Thoracic aorta (tissue), 2 donors: ENCODE measurements at places on chromosomes 4 and X.

- no peak for DNase-seq
These were observed 20.6 kb downstream of the LYAR start for GRCh38 chr4:4269331-4269731.

DNA sequence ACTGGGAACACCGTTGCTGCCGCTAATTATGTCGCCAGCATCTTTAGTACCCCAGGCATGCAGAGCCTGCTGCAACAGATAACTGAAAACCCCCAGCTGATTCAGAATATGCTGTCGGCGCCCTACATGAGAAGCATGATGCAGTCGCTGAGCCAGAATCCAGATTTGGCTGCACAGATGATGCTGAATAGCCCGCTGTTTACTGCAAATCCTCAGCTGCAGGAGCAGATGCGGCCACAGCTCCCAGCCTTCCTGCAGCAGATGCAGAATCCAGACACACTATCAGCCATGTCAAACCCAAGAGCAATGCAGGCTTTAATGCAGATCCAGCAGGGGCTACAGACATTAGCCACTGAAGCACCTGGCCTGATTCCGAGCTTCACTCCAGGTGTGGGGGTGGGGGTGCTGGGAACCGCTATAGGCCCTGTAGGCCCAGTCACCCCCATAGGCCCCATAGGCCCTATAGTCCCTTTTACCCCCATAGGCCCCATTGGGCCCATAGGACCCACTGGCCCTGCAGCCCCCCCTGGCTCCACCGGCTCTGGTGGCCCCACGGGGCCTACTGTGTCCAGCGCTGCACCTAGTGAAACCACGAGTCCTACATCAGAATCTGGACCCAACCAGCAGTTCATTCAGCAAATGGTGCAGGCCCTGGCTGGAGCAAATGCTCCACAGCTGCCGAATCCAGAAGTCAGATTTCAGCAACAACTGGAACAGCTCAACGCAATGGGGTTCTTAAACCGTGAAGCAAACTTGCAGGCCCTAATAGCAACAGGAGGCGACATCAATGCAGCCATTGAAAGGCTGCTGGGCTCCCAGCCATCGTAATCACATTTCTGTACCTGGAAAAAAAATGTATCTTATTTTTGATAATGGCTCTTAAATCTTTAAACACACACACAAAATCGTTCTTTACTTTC, 1.8 kb downstream of the UBQLN2 start:
- no peak for DNase-seq

DNA sequence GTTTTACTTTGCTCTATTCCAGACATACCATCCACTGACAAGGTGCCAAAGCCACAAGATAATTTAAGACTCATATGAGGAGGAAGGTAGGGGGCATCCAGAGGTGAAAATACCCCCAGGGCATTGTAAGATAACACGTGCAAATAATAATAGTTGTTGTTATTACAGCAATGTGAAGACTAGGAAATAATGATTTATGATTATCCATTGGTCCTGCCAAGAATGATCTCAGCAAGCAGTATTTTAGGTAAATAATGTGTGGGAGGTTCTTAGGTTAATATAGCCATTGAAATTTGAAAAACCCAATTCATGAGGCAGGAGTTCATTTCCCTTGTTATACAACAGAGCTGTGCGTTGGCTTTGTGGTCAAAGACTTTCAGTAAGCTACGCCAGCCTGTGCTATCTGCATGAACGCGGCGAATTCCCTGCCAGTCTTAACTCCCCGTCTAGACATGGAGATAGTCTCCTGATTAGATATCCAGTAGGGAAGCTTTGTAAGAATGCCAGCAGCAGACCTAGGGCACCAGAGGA, 47.2 kb upstream of the MXRA5 start:
- DNase-seq = no peak

DNA sequence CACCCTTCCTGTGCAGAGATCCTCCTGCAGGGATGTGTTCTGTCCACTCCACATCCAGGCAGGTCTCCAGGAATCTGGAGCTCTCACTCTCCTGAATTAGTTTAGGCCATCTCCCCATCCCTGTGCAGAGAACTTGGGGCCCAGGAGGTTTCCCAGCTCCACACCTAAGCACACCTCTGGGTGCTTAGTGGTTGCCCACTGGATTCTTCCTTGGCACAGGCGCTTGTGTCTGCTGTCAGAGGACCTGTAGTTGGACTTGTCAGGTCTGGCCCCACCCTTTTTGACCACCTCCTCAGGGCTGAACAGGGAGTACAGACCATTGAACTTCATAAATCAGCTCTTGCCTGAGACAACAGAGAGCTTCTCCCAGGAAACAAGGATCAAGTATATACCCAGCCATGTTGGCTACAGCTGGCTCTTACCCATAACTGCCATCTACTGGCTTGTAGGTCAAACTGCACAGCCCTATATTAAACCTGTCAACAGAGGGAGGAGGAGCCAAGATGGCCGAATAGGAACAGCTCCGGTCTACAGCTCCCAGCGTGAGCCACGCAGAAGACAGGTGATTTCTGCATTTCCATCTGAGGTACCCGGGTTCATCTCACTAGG, 275.5 kb downstream of the PPARGC1A start:
- no peak for DNase-seq

GRCh38 chr4:185726931-185727330, 85.1 kb downstream of the SORBS2 start:
- DNase-seq = no peak

- DNase-seq = no peak
These were observed 49.9 kb downstream of the ELF4 start for GRCh38 chrX:130060122-130061069.

DNA sequence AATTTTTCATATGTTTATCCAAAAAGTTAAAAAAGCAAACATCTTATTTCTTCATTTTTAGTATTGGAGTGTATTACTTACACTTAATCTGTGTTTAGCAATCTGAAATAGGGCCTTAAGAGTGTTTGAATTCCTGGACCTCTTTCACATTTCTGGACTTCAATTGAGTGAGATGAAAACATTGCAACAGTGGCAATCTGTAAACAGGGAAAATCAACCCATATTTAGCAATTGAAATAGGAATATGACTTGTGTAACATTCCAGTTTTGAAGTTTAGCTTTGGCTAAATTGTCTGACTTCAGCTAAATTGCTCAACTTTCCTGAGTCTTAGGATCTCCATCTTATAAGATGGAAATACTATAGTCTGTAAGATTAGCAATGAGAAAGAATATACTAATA, 34.6 kb upstream of the FHL1 start:
- no peak for DNase-seq

DNA sequence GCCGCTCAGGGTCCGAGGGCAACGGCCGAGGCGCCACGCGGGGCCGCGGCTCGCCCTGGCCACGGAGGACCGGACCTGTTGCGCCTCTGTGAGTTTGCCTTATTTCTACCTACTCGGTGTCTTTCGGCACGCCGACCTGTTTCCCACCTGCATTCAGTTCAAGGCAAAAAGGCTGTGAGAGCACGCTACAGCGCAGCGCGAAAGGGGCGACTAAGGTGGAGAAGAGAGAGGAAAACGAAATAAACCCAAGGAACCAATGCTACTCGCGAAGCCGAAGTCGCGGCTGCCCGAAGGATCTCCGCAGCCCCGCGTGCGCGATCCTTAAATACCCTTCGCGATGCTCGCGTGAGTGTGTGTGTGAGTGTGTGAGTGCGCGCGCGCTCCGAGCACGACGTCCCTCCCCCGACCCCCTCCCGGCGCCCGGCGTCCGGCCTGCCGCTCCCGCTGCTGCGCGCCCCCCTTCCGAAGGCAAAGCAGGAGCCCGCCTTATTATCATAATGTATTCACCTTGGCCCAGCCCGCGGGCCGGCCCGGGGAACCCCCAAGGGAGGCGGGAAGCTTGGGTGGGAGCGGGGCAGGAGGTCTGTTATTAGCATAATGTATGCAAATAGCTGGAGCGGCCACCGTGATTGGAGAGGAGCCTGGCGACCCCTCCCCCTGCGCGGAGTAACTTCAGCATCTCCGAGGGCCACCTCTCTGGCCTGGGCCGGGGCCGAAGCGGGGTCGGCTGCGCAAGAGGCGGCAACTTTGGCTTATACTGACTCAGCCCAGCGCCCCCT, at the start of gene COL25A1:
COL25A1 (minus strand) TSS at position 298 of the 779 bp plus-strand sequence.
- DNase-seq = no peak

- DNase-seq = no peak
These were observed 47.3 kb upstream of the TLR3 start for GRCh38 chr4:186021461-186022167.

GRCh38 chrX:7746856-7747255, 96.1 kb upstream of the VCX start:
- no peak for DNase-seq

GRCh38 chrX:30943984-30944383, 54.9 kb upstream of the TAB3 start:
- no peak for DNase-seq

- no peak for DNase-seq
These were observed 8.1 kb downstream of the SEPTIN6 start for GRCh38 chrX:119684916-119685224.

GRCh38 chrX:149979126-149979644, 40.9 kb upstream of the EOLA2 start:
- DNase-seq = no peak

- no peak for DNase-seq
These were observed at the start of gene CRLF2 for GRCh38 chrX:1212532-1212931. CRLF2 (minus strand) TSS chrX:1212649; CDS start chrX:1212634, 15 bp downstream.

GRCh38 chrX:100368167-100368566, 41.9 kb downstream of the PCDH19 start:
- no peak for DNase-seq

- no peak for DNase-seq
These were observed 39.3 kb upstream of the PDK3 start for GRCh38 chrX:24425806-24426205.

DNA sequence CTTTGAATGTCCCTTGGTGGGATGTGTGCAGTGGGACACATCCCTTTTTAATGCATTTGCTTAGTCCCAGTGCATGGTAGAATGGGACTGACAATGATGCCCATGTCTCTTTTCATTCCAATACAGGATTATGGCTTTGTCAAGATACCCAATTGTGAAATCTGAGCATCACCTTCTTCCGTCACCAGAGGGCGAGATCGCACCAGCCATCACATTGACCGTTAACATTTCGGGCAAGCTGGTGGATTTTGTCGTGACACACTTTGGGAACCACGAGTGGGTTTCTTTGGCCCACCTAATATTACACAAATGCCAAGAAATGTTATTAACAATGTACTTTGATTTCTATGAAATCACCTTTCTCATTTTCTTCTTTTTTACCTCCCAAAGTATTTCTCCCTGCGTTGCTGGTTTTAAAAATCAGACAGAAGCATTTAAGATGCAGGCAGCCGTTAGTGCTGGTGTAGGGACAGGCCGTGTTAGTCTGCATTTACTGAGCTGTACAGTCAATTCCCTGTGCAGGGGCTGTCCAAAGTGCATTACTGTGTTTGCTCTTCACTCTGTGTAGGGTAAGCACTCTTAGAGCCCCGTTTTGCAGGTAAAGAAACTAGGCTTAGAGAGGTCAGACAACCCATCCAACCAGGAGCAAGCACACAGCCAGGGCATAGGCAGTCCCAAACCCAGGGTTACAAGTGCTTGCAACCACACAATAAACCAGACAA, 46.5 kb downstream of the CWH43 start:
- DNase-seq = no peak

GRCh38 chrX:134658002-134658759, at the start of gene PLAC1:
PLAC1 (minus strand) TSS chrX:134658471; CDS start chrX:134566682, 91,789 bp downstream.
- DNase-seq = no peak

DNA sequence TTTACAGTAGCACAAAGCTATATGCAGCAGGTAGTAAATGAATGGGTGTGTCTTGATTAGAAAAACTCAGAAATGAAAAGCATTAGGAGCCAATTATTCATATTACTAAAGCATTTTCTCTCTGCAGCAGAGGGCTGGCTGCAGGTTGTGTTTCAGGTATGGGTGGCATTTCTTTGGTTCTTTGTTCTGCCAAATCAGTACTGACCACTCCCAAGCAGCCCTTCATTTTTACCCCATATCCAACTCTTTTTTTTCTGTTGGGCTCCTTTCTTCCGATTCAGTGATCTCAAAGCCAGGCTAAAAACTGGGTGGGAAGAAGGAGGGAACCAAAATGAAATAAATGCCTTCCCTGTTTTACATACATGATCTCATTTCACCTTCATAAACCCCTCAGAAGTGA, 162.3 kb downstream of the SPRY1 start:
- DNase-seq = no peak

- no peak for DNase-seq
These were observed 475.7 kb upstream of the SLIT2 start for GRCh38 chr4:19776021-19776459.

GRCh38 chr4:148445071-148445859, 3.1 kb upstream of the NR3C2 start:
- DNase-seq = no peak

DNA sequence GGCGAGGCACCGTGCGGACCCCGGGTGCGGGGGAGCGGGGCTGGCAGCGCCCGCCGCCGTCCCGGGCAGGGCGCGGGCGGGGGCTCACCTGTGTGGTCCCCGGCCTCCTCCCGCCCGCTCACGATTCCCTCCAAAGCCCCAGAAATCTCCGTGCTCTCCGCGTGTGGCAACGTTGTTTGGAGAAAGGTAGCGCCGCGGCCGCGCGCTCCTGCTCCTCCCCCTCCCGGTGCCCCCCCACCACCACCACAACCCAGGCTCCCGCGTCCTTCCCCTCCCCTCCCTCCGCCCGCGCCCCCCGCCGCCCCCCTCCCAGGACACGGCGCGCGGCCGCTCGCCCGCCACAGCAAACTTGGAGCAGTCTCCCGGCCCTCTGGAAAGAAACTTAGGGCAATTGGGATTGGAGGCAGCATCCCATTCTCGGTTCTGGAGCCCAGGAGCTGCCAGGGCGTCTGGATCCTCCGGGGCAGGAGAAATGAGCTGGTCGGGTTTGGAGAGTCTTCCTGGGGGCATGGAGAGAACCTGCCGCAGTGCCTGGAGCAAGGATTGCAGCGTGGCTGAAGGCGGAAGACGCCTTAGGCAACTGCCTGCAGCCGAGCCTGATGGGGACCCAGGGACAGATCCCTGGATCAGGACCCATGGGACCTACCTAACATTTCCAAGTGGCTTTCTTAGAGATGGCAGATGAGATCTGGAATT, 855 bp downstream of the KLF3 start:
- no peak for DNase-seq

DNA sequence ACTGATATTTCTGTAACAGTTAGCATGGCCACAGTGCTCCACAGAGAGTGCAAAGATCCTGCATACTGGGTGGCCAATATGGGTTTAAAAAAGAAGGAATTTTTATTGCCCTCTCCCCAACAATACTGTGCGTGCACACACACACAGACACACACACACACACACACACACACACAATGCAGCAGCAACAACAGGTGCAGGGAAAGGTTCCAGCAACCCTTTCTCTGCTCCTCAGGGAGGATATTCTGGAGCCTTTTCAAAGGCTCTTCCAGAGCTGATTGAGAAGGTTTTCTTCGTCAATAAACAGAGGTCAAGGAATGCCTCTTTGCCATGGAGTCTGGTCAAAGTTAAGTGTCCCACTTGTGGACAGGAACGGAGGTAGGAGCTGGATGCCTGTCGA, 84.8 kb upstream of the ZFP42 start:
- DNase-seq = no peak
